ENCODE measurements at places on chromosomes 16 and 17. TPM values are rescaled to one million over a fixed set of nuclear protein-coding genes. Genes with fewer than 3 reads are reported as not detected.

The DERL2 gene
- 84.6 TPM for total RNA-seq

The DNAAF8 gene
- total RNA-seq = 1.1 TPM

The KIFC3 gene
- 34.5 TPM for total RNA-seq

The CD300H gene
- not detected for total RNA-seq

GRCh38 chr16:67435758-67436164 is 4.8 kb downstream of the HSD11B2 start:
- H3K4me3 ChIP-seq = no peak overlapping the region
- no peak for DNase-seq
- H3K36me3 ChIP-seq = peaks cover 3% of the 10 kb centered on the region
- peaks cover 13% of the 10 kb centered on the region for H3K4me1 ChIP-seq
- no peaks in the 10 kb centered on the region for H3K27me3 ChIP-seq
- H3K27ac ChIP-seq = peak overlapping the region; percentile 49

GRCh38 chr16:2295056-2295798 is 27.3 kb upstream of the RNPS1 start:
- no peak overlapping the region for H3K27ac ChIP-seq
- DNase-seq = no peak
- H3K36me3 ChIP-seq = no peaks in the 10 kb centered on the region
- no peaks in the 10 kb centered on the region for H3K27me3 ChIP-seq

DNA sequence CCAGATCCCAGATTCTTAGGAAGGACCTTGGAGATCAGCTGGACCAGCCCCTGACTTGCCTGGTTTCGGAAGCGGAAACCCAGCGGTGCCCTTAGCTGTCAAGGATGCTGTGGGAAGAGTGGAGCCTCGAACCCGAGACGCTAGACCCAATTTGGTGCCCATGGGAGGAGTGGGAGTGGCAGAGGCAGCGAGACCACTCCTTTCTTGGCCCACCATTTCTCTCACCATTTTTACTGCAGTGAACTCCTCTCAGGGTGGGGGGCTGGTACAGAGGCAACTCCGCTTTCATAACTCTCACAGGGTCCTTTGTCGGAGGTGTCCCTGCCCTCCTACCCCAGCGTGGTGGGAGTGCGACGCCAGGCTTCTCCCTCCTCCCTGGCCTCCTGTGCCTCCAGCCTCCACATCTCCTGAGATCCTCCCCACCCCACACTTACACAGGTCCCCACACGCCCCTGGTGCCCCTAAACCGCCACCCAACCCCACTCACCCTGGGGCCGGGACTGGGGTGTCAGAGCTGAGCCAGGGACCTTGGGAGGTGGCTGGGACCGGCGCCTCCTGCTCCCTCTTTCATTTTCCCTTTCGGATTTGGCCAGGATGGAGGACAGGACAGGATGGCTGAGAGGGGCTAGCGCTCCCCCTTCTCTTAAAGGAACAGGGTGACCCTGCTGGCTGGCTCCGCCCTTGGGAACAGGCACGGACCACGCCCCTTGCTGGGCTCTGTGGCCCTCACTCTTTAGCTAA is at the start of gene GJD3:
TSS of gene GJD3 (minus strand) at position 617 of the 741 bp plus-strand sequence. CDS start 922 bp downstream, outside the sequence.
- peaks cover 30% of the 10 kb centered on the region for H3K27me3 ChIP-seq
- no peak for DNase-seq
- peaks cover 2% of the 10 kb centered on the region for H3K4me1 ChIP-seq
- H3K36me3 ChIP-seq = no peaks in the 10 kb centered on the region

DNA sequence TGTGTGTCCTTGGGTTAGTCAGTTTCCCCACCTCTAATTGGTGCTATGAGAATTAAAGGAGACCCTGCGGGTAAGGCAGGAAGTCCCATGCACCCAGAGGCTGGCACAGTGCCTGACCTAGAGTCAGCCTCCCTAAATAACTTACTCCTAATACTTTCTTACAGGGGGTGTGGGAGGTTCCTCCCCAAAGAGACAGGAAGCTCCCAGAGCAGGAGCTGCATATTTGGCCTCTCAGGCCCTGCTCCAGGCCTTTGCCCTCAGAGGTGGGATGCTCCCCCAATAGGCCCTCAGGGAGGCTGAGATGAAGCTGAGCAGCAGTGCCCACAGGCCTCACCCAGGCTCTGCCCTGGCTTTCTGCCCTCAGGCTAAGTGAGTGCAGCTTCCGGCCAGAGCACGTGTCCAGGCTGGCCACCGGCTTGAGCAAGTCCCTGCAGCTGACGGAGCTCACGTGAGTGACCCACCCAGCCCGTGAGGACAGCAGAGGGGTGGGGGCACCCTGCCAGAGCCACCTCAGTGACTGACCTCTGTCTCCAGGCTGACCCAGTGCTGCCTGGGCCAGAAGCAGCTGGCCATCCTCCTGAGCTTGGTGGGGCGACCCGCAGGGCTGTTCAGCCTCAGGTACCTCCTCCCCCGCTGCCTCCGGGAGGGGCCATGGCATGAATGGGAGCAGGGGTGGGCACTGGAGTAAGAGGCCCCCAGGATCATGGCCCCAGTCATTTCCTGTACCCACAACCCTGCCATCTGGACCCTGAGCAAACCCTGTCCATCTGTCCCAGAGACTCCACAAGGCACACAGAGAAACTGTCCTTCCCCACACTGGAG is 31.1 kb upstream of the CPNE2 start:
- no peaks in the 10 kb centered on the region for H3K36me3 ChIP-seq
- DNase-seq = no peak
- peaks cover 13% of the 10 kb centered on the region for H3K27me3 ChIP-seq
- H3K4me3 ChIP-seq = no peak overlapping the region
- H3K27ac ChIP-seq = no peak overlapping the region

DNA sequence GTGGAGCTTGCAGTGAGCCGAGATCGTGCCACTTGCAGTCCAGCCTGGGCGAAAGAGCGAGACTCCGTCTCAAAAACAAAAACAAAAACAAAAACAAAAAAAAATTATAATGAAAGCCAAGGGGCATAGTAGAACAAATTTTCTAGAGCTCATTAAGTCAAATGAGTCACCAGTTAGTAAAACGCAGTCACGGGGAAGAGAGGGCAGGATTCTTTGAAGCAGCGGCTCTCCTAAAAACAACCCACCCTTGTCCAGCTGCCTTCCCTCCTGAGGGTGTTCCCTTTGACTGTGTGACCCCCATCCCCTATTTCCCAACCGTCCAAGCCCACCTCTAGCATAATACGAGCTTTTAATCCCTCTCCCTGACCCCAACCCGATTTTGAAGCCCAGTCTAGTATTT is 44.1 kb upstream of the STH start:
- DNase-seq = no peak
- H3K27ac ChIP-seq = no peak overlapping the region
- H3K36me3 ChIP-seq = no peaks in the 10 kb centered on the region
- no peaks in the 10 kb centered on the region for H3K4me1 ChIP-seq
- H3K4me3 ChIP-seq = no peak overlapping the region

DNA sequence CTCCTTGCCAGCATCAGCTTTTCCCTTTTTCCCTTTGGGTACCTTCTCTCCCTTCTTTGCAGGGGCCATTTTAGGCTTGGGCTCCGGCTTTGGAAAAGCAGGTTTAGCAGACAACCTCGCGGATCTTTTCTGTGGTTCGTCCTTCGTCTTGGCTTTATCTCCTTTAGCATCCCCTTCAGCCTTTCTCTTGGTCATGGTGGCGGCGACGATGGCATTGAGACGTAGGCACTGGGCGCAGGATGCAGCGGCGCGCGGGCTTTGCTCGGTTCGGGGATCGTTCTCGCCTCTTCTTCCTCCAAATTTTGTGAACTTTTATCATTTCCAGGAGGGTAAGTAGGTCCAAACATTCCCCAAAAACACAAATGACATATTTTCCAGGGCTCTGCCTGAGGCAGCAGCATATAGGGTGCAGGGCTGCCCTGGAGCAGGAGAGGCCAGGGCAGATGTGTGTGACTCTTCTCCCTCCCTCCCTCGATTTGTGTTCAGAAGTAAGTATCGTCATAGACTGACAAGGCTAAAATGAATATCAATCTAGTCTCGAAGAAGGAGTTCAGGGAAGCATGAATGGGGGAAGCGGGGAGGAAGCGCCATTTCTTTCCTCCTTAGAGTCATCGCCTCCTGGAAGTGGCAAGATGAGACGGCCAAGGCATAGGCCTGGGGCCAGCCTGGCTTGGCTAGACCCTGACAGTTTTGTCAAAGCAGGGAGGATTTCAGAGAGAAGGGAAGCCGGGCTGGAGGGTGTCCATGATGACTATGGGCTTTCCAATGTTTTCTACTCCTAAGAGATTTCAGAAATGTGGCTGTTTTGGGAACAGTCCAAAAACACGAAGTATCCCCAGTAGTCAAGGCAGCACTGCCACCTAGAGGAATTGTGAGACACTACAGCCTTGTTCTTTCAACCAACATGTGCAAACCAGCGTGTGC is 13.2 kb downstream of the CHCT1 start:
- H3K27me3 ChIP-seq = peaks cover 4% of the 10 kb centered on the region
- H3K4me3 ChIP-seq = no peak overlapping the region
- peak; percentile 39 for DNase-seq

GRCh38 chr17:32971171-32971570 is 20.5 kb upstream of the SPACA3 start:
- H3K4me3 ChIP-seq = no peak overlapping the region
- DNase-seq = no peak
- H3K27me3 ChIP-seq = no peaks in the 10 kb centered on the region
- H3K36me3 ChIP-seq = peaks cover 1% of the 10 kb centered on the region

DNA sequence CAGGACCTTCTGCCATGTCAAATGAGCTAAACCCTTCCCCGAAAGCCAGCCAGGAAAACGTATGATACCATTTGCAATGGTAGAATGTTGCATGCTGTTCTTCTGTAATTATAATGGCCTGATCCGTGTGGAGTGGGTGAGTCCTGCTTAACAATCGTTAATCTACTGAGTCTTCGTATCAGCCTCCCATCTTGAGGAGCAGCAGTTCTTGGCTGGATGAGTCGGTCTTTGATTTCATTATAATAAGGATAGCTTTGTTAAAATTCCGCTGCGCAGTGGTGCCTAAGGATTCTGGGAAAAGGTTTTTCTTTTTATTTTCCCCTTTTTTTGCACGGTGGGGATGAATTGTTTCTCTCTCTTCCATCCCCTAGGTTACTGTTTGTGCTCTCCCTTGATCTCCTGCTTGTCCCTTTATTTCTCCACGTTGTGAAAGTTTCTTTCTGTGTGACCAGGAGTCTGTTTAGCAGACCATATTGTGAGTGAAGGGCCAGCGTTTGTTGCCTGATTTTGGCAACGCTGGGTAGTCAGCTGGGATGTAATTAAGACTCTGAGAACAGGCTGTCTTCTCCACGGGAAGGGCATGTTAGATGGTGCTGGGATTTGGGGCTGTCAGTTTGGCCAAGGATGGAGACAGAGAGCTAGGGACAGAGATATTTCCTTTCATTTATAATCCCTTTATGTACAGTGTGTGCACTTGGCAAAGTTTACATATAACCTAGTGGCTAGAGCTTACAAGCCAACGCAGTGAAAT is 263.0 kb downstream of the FTO start:
- H3K4me1 ChIP-seq = peaks cover 17% of the 10 kb centered on the region
- no peak overlapping the region for H3K27ac ChIP-seq
- H3K36me3 ChIP-seq = no peaks in the 10 kb centered on the region

DNA sequence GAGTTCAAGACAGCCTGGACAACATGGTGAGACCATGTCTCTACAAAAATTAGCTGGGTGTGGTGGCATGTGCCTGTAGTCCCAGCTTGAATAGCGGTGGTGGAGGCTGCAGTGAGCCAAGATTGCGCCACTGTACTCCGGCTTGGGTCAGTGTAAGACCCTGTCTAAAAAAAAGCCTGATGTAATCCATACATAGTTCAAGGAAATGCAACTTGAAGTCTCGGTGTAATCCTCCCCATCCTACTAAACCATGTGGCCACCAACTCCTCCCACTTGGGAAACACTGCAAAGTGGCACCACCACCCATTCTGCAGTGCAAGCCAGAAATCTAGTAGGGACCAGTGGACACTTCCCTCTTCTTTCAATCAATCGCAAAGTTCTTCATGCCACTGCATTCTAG is 5.4 kb upstream of the KPNB1 start:
- no peak for DNase-seq
- no peak overlapping the region for H3K27ac ChIP-seq
- no peak overlapping the region for H3K4me3 ChIP-seq
- H3K36me3 ChIP-seq = peaks cover 2% of the 10 kb centered on the region
- peaks cover 3% of the 10 kb centered on the region for H3K4me1 ChIP-seq

GRCh38 chr17:79844869-79845600 is 5.8 kb upstream of the CBX4 start:
- peak; percentile 59 for DNase-seq
- peak overlapping the region; percentile 68 for H3K27ac ChIP-seq
- peak overlapping the region; percentile 1 for H3K4me3 ChIP-seq
- no peaks in the 10 kb centered on the region for H3K36me3 ChIP-seq
- peaks cover 50% of the 10 kb centered on the region for H3K27me3 ChIP-seq
- peaks cover 14% of the 10 kb centered on the region for H3K4me1 ChIP-seq

GRCh38 chr16:56632848-56633365 is 448 bp downstream of the MT1M start:
- no peaks in the 10 kb centered on the region for H3K36me3 ChIP-seq
- no peak overlapping the region for H3K27ac ChIP-seq
- peaks cover 93% of the 10 kb centered on the region for H3K27me3 ChIP-seq

GRCh38 chr16:1906846-1907165 is 11.4 kb downstream of the HS3ST6 start:
- no peaks in the 10 kb centered on the region for H3K36me3 ChIP-seq
- no peak for DNase-seq
- no peak overlapping the region for H3K4me3 ChIP-seq
- H3K4me1 ChIP-seq = peaks cover 10% of the 10 kb centered on the region
- no peak overlapping the region for H3K27ac ChIP-seq

DNA sequence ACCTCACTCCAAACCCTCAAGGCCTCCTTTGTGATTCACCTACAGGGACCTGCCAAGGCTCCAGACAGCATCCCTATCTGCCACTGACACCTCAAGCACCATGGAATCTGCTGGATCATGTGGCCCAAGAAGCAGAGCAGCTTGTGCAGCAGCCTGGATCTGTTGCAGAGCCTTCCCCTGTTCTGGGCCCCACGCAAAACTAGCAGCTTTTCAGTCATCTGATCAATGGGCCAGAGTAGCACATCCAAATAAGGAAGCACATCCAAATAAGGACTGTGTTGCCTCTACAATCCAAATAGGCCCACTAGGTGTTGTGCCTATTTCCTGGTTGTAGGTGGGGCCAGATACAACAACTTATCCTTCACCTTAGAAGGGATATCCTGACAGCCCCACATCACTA is 97.1 kb upstream of the GNAO1 start:
- no peaks in the 10 kb centered on the region for H3K36me3 ChIP-seq
- no peaks in the 10 kb centered on the region for H3K4me1 ChIP-seq
- H3K27me3 ChIP-seq = peaks cover 5% of the 10 kb centered on the region
- H3K27ac ChIP-seq = no peak overlapping the region

- H3K27ac ChIP-seq = no peak overlapping the region
- peaks cover 24% of the 10 kb centered on the region for H3K36me3 ChIP-seq
- H3K4me3 ChIP-seq = no peak overlapping the region
- H3K27me3 ChIP-seq = no peaks in the 10 kb centered on the region
- DNase-seq = no peak
Observed at GRCh38 chr17:68431661-68432071, 25.6 kb downstream of the WIPI1 start.

DNA sequence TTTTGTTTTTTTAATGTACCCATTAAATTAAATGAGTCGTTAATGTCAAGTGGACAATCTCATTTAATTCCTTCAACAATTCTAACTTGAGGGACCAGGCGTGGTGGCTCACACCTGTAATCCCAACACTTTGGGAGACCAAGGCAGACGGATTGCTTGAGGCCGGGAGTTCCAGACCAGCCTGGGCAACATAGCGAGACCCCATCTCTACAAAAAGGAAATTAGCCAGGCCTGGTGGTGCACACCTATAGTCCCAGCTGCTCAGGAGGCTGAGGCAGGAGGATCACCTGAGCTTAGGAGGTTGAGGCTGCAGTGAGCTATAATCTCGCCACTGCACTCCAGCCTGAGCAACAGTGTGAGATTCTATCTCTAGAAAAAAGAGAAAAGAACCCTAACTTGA is 20.7 kb upstream of the GSG1L start:
- H3K27me3 ChIP-seq = no peaks in the 10 kb centered on the region
- no peak overlapping the region for H3K4me3 ChIP-seq
- H3K36me3 ChIP-seq = no peaks in the 10 kb centered on the region
- no peaks in the 10 kb centered on the region for H3K4me1 ChIP-seq

GRCh38 chr16:77925531-77925930 is 96.8 kb upstream of the CLEC3A start:
- DNase-seq = no peak
- H3K27me3 ChIP-seq = peaks cover 3% of the 10 kb centered on the region
